ENCODE measurements at places on chromosomes 12 and 14. TPM values are rescaled to one million over a fixed set of nuclear protein-coding genes. Genes with fewer than 3 reads are reported as not detected.

The CACNA2D4 gene
- total RNA-seq, result not detected

The IGFBP6 gene
- total RNA-seq, result 6.4 TPM

The KLRD1 gene
- 0.25 TPM for total RNA-seq

The MUCL1 gene
- not detected for total RNA-seq

The NOVA1 gene
- 47.9 TPM for total RNA-seq
